Epithelial cell of prostate (primary cell): ENCODE measurements at places on chromosomes 11 and 22.

DNA sequence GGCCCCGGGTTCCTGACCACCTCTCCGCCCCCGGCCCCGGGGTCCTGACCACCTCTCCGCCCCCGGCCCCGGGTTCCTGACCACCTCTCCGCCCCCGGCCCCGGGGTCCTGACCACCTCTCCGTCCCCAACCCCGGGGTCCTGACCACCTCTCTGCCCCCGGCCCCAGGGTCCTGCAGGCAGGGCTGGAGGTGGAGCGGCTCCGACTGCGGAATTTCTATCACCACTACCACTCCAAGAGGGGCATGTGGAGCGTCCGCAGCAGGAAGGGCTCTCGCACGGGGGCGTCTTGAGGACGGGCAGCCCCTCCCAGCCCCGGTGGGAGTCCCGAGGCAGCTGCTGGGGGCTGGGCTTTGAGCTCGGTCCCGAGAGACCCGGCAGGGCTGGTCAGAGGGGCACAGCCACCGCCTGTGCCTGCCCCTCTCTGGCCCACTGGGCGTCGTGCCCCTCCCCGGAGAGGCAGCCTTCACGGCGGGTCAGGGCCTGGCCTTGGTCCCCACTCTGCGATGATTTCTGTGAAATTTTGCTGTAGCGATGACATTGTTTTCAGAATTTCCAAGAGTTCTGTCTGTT is 12.3 kb downstream of the B4GALNT4 start:
- DNase-seq: no peak

DNA sequence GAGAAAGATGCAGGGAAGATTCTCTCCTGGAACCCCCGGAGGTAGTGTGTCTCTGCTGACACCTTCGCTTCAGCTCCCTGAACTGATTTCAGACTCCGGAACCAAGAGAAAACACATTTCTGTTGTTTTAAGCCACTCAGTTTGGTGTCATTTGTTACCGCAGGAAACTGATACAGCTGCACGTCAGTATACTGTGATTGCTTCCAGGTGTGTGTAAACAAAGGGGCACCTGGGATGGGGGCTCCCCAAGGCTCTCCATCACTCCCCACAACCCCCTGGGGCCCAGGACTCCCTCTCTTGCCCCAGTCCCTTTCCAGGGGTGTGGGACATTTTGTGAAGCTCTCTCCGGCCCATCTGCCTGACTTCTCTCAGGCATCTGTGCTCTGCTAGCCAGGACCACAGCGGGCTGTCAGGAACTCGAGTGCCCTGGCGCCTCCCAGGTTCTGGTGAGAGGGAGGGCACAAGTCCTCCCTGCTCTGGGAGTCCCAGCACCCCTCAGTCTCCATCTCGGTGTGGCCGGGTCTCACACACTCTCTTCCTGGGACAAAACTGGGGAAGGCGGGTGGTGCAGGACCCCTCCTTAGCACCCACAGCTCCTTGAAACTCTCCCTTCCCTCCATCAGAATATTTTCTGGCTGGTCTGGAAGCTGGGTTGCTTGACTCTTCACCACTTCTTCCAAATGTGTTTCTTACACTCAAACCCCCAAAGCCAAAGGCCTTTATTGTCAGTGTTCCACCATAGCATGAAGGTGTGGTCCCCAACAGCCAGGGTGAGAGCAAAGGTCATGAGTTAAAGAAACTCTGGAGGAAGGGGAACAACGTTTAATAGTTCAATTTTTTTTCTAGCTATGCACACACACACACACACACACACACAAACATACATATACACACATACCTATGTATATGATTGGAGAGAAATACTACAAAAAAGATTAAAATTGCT is 35.0 kb upstream of the TSKU start:
- DNase-seq: no peak

DNA sequence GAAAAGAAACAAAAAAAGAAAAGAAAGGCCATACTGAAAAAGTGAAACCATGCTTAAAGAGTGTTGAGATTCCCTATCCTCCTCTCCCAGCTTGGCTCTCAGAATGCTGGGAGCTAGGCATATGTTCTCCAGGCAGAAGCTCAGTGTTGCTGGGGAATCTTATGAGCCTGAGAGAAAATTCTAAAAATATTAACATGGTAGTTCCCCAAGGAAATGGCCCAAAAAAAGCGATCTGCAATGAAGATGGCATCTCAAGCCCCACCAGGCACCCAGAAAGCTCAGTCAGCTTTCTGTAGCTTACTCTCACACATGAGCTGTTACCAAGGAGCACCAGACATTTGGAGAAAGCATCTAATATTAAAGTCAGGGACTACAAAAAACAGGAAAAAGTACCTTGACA is 94.5 kb downstream of the CD44 start:
- DNase-seq: no peak

GRCh38 chr11:68649851-68650555 is 34.3 kb upstream of the GAL start:
- DNase-seq: no peak

GRCh38 chr22:40749829-40750228 is 69.3 kb downstream of the SLC25A17 start:
- no peak for DNase-seq

- peak; percentile 70 for DNase-seq
Observed at GRCh38 chr22:39292561-39293074, 26.8 kb downstream of the RPL3 start.

DNA sequence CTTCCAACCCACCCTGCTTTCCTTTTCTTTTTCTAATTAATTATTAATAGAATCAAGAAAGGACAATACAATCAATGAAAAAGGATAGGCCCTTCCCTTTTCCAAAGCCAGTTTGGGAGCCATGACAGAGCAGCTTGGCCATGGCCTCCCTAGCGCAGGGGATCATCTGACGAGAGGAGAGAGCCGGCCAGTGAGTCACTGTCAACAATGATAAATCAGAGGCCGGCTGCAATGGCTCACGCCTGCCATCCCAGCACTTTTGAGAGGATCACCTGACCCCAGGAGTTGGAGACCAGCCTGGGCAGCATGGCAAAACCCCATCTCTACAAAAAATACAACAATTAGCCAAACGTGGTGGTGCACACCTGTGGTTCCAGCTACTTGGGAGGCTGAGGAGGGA is 27.5 kb upstream of the KRTAP5-7 start:
- no peak for DNase-seq

- DNase-seq: no peak
Observed at GRCh38 chr22:29396126-29396525, 7.8 kb upstream of the AP1B1 start.
